ENCODE measurements at places on chromosomes 16 and 17. TPM values are rescaled to one million over a fixed set of nuclear protein-coding genes. Genes with fewer than 3 reads are reported as not detected.

The CA5A gene
- polyA plus RNA-seq = 0.18 TPM

The QPRT gene
- polyA plus RNA-seq = 70.9 TPM

The ALDH3A2 gene
- polyA plus RNA-seq = 48.4 TPM

The KRT33A gene
- not detected for polyA plus RNA-seq

The SOST gene
- 0.04 TPM for polyA plus RNA-seq

The SLFN13 gene
- 28.8 TPM for polyA plus RNA-seq

DNA sequence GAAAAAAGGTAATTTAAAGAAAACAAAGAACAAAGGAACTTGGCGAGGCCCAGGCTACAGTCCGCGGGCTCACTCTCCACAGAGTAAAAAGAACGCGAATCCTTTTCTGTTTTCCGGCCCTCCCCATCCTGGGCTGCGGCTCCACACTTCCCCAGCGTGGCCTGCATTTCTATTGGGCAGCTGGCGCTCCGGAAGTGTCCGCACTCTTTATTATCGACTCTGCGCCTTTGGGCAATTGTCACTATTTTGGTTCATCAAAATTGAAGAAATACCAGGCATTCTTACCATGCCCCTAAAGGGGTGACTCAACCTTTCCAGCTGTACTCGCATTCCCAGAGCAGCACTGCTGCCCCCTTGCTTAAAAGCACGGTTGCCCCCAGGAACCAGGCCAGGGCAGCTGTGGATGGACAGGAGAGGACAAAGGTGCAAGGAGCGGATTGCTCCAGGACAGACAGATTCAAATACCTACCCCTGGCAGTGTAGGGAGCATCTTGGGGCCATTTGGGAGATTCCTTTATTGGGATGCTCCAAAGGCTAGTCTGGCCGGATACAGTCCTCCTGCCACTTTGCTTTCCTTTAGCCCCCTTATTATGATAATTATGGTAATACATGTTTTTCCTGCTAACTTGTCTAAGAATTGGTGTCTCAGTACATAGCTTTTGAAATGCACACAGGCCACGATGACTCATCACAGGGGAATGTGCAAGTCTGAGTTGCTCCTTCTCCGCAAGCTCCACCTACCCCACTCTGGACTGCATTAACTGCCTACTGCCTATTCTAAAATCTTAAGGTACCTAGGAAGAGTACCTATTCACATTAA is 985 bp upstream of the SLFN12 start:
- peak; percentile 80 for DNase-seq

- no peak for DNase-seq
These were observed 93.9 kb upstream of the CORO6 start for GRCh38 chr17:29716566-29716965.

DNA sequence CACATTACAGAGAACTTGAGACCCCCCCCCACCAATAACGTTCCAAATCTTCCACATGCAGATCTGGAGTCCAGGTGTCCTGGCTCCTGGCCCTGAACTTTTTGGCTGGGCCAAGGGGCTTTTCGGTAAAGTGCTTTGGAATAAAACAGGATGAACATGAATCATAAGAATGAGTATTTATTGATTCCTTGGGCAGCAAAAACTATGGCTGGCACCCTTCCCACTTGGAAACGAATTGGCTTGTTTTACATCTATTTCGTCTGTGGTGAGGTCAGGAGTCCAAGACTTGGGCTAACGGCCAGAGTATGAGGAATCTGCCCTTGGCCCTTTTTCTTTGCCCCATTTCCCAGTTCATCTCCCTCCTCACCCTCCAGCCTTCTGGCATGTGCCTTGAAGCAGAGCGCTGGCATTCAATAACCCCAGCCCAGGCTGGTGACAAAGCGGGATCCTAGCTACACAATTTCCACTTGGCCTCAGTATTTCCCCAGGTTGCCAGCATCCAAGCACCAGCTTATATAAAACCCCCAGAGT is 4.1 kb upstream of the UBTF start:
- no peak for DNase-seq

DNA sequence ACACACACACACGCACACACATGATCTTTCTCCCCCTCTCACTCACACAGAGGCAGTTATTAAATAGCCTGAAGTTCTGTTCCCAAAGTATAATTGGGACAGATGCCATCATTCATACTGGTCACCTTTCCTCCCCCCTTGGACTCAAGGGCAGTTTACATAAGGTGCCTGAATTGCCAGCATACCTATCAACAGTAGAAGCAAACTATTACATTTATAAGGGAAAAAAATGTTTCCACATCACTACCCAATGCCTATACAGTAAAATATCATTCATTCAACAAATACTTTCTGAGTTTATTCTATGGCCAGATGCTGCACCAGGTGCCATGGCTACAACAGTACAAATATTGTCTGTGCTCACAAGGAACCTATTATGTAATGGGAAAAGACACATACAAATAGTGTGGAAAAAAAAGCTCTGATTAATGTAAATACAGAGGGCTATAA is 6.3 kb downstream of the CNTD1 start:
- no peak for DNase-seq

- no peak for DNase-seq
These were observed 247.8 kb downstream of the ENGASE start for GRCh38 chr17:79322211-79323123.

- no peak for DNase-seq
These were observed 102.0 kb upstream of the CDH5 start for GRCh38 chr16:66264311-66265047.

DNA sequence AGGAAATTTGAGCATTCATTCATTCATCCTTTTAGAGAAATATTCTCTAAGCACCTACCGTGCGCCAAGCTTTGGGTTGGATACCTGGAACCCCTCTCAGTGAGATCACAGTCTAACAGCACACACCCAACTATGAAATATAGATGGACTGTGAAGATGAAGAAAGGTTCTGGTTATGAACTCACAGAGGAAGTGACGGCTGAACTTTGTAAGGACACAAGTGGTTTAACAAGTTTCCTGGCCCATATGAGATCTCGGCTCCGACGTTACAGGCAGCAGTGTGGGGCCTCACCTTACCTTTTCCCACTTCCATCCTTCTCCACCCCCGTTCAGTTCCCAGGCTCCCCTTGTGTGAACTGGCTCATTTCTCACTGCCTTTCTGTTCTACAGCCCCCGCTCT is 406.2 kb downstream of the MAF start:
- DNase-seq = no peak

GRCh38 chr17:49548506-49549310 is 27.0 kb upstream of the NXPH3 start:
- no peak for DNase-seq
